Left cardiac atrium (tissue), 4 donors: ENCODE measurements at places on chromosomes 7 and 10. TPM values are rescaled to one million over a fixed set of nuclear protein-coding genes. Genes with fewer than 3 reads are reported as not detected.

Gene NODAL
- not detected for total RNA-seq

Gene UBE2H
- total RNA-seq: 65.5 TPM

Gene TRPV6
- total RNA-seq: 0.24 TPM

Gene KMT2C
- 43.3 TPM for total RNA-seq

Gene ANKRD1
- 3,373 TPM for total RNA-seq

Gene LIPN
- not detected for total RNA-seq

Gene PPRC1
- 29.5 TPM for total RNA-seq

Gene POLR2J2
- 4.2 TPM for total RNA-seq

Gene ADAM12
- total RNA-seq: 7.9 TPM

Gene CTTNBP2
- 4.3 TPM for total RNA-seq

Gene KLF14
- not detected for total RNA-seq

Gene MMP21
- 0.34 TPM for total RNA-seq

Gene DLD
- total RNA-seq: 159 TPM

Gene NPTX2
- 5.8 TPM for total RNA-seq

Gene EN2
- 0.08 TPM for total RNA-seq

Gene PILRA
- 6.5 TPM for total RNA-seq

Gene MMD2
- not detected for total RNA-seq

Gene NAT16
- total RNA-seq: not detected

Gene SFRP4
- 3.0 TPM for total RNA-seq

Gene CALY
- total RNA-seq: not detected

Gene SLC4A2
- total RNA-seq: 107 TPM

Gene CPA4
- 3.8 TPM for total RNA-seq

Gene ENTPD1
- total RNA-seq: 11.8 TPM

Gene PRLHR
- total RNA-seq: not detected

Gene PON1
- total RNA-seq: not detected

Gene HMX2
- not detected for total RNA-seq

Gene COL28A1
- 8.9 TPM for total RNA-seq

Gene SEPTIN7
- 206 TPM for total RNA-seq

Gene HOXA6
- total RNA-seq: not detected
